ENCODE measurements at places on chromosomes 5 and 9. TPM values are rescaled to one million over a fixed set of nuclear protein-coding genes. Genes with fewer than 3 reads are reported as not detected.

DNA sequence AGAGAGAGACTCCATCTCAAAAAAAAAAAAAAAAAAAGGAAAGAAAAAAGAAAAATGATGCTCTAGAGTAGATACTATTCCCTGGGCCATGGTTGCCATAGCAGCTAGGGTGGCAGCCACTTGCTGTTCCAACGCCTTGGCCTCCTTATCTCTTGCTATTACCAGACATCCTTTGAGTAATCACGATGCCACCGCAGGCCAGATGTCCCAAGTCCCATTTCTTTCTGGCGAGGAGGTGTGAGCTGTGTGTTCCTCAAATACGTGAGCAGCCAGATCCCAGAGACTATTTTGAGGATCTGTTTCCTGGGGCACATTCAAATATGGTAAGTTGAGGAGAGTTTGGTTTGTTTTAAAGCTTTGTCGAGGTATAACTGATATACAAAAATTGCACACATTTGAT lies 23.4 kb upstream of the GFPT2 start:
- no peak for DNase-seq

- no peak for DNase-seq
Observed at GRCh38 chr5:66987949-66988838, 208.4 kb downstream of the CD180 start.

DNA sequence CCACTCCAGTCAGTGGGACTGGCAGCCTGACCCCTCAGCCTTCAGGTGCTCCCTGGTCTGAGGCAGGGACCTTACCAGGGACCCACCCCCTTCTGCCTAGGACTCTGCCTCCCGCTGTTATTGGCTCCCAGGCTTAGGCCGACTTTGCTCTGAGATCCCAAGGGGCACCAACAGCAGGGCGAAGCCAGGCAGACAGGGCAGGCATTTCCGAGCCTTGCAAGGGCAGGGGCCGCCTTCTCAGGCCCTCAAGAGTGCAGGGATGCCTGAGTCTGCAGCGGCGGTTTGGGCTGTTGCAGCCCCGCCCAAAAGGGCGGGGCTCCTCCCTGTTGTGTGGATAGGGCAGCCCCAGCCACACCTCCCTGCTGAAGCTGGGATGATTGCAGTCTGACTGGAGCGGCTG lies 644.6 kb downstream of the PRR16 start:
- no peak for DNase-seq

GRCh38 chr5:15014809-15015208 lies 143.2 kb upstream of the ANKH start:
- no peak for DNase-seq

- DNase-seq: no peak
Observed at GRCh38 chr5:96340357-96340756, 92.7 kb downstream of the PCSK1 start.

- DNase-seq: no peak
Observed at GRCh38 chr5:96388176-96388575, 44.9 kb downstream of the PCSK1 start.

DNA sequence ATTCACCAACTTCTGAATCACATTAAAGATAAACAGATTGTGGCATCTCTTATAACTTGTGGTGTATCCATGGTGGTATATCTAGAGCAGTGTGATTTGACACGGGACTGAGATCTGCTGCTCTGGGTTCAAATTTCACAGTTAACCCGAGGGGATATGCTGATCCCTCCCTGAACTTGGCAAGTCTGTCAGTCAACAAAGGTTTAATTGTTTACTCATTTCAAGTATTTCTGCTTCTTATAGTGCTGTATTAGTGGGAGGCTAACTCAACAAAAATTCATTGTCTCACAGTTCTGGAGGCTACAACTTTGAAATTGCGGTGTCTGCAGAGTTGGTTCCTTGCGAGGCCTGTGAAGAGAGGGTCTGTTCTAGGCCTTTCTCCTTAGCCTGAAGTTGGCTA lies 1175.2 kb downstream of the PTPRD start:
- DNase-seq: no peak

- DNase-seq: no peak
Observed at GRCh38 chr5:139105621-139106071, 92.5 kb downstream of the SIL1 start.

DNA sequence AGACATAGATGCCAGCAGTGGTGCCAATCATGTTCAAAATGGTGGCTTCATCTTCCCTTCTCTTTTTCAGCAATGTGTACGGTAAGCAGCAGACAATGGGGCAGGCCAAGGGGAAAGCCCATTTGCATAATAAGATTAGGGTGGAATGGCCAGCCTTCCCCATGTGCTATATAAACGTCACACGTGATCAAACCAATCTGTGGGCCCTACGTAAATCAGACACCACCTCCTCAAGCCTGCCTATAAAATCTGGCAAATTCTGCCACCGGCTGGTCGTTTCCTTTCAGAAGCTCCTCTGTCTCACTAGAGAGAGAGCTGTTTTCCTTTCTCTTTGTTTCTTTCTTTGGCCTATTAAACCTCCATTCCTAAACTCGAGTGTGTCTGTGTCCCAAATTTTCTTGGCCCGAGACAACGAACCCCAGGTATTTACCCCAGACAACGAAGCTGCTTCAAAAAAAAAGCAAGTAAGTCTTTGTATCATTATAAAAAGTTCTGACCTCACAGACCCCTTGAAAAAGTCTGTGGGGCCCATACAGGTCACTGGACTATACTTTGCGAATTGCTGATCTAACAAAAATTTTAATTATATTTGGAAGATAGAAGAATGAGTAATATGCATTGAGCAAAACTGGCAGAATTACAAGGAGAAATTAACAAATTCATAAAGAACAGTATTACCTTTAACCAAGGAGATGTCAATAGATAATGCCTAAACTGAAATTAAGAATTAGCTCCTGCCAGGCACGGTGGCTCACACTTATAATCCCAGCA lies 15.2 kb downstream of the ZBTB5 start:
- DNase-seq: no peak

- DNase-seq: no peak
Observed at GRCh38 chr9:127905788-127906191, 6.4 kb upstream of the ST6GALNAC6 start.

GRCh38 chr5:163586531-163586956 lies 81.1 kb downstream of the MAT2B start:
- no peak for DNase-seq

- no peak for DNase-seq
Observed at GRCh38 chr5:180366326-180366725, 13.2 kb upstream of the GFPT2 start.

DNA sequence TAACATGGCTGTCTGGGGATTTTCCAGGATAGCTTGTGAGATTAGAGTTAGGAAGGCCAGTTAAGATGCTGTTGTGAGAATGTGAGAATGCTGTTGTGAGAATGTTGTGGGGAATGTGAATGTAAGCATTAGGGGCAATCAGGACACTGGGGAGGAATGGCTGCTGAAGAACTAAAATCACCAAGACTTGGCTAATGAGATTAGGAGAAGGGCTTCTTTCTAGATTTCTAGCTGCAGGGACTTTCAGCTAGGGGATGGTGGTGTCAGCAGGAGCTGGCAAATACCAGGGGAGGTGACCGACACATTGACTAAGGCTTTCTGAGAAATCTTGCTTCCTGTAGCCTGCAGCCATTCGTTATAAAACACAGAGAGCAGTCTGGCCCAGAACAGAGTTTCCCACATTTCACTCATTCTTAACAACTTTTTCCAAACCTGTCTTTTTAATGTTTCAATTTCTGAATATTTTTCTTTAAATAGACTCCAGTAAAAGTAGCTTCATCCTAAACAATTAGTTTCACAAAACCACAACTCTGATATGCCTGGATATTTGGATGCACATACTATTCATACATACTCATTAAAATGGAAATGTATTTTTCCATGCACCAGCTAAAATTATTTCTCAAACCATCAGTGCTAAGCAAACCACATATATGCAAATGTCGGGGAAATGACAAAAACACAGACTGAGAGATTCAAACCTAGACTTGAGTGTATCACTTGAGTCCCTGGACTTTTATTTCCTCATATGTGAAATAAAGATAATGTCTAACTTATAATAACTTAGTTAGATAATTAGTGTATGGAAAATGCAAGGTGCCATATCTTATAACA lies 89.3 kb upstream of the TNC start:
- no peak for DNase-seq

DNA sequence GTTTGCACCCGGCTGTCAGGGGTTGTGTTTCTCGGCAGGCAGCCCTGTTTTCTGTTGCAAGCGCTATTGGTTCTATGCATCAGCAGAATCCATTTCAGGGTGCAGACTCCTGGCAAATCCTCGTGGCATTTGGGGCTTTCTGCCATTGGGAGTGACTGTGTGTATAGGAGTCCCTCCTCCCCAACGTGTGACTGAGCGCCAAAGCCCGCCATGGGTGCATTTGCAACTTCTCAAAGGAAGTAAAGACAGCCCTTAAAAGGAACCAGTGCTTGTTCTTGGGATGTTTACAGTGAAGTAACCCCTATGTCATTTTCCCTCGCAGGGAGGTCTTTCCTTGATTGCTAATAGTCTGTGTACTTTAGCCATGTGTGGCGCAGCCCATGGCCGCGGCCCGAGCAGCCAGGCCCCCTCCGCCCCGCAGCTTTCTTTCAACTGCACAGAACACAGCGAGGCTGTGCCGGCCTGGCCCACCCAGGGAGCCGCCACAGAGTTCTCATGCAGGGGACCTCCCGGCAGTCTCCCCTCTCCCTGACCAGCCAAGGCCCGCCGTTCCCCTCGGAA lies 175.6 kb downstream of the HSD17B3 start:
- DNase-seq: peak; percentile 54

GRCh38 chr5:38531518-38531917 lies 24.9 kb downstream of the LIFR start:
- DNase-seq: no peak

DNA sequence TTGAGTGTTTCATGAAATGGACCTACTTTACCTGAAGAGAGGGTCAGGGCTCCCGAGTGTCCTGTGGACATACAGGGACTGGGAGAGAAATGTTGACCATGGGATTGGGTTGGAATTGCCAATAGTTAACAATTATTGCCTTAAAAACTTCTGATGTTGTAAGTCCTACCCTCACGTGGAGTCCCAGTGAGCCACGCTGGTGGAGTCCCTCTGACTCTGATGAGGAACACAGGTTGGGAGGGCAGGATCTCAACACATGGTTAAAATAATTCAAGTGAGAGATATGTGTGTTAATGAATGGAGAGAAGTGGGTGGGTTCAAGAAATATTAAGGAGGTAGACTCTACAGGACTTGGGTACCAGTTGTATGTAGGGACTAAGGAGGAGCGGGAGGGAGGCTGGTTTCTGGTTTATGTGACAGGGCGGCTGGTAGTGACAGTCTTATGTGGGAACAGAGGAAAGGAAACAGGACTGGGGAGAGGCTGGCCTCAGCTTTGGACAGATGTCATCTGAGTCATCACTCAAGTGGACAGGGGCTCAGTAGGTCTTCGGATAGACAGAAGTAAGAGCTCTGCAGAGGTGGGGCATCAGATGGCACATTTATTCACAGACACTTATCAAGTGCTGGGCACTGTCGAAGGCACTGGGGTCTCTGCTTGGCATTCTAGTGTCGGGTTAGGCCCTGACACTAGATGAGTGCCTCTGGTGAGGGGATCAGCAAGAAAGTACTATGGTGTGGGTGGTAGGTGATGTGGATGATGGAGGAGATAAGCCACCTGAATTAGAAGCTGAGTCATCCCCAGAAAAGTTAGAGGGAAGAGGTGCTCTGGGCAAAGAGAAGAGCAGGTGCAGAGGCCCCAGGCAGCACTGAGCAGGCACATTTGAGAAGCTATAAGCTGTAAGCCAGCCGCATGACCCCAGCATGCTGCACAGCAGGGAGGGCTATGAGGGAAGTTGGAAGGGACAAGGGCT lies 27.2 kb downstream of the MAML1 start:
- no peak for DNase-seq

- no peak for DNase-seq
Observed at GRCh38 chr9:94903961-94904421, 177.5 kb downstream of the AOPEP start.

FOXD4L6 gene
- 0.05 TPM for polyA plus RNA-seq

DNAJB5 gene
- polyA plus RNA-seq: 4.0 TPM

CCL27 gene
- polyA plus RNA-seq: not detected

OR1J2 gene
- 0.12 TPM for polyA plus RNA-seq

FBP2 gene
- 0.49 TPM for polyA plus RNA-seq

SH3GL2 gene
- polyA plus RNA-seq: 17.3 TPM

OTP gene
- polyA plus RNA-seq: not detected

SHC3 gene
- 3.5 TPM for polyA plus RNA-seq

NREP gene
- 10.7 TPM for polyA plus RNA-seq

ADAMTS12 gene
- 0.34 TPM for polyA plus RNA-seq

WHRN gene
- 32.2 TPM for polyA plus RNA-seq

GLRA1 gene
- 0.85 TPM for polyA plus RNA-seq

GZMA gene
- 0.91 TPM for polyA plus RNA-seq
